ENCODE measurements at places on chromosomes 4 and X. TPM values are rescaled to one million over a fixed set of nuclear protein-coding genes. Genes with fewer than 3 reads are reported as not detected.

DNA sequence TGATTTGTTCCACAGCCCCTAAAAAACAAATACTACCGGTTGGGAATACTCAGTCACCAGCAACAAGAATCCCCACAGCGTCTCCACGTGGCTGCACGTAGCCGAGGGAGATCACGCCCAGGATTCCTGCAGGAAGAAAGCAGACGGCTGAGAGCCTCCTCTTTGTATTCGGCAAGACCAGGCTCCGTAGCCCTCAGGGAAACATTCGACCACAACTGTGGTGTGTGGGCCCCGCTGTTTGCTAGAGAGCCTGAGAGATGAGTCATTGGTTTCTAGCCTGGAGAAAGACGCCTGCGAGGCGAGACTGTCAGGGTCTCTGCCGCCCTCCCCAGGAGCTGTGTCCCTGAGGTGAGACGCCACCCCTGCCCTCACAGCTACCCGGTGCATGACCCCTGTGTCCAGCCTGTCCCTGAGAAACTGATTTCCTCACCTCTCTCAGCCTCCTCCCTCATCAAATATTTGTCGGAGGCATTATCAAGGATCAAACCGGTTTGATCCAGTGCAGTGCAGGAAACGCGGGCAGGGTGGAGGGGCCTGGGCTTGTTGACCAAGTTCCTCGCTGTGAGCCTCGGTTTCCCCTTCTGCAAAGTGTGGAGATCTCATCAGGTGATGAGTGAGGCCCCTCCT lies 4.7 kb upstream of the S100P start:
- DNase-seq, result peak; percentile 48

- DNase-seq, result no peak
Observed at GRCh38 chr4:74044677-74045076, 6.2 kb upstream of the CXCL3 start.

DNA sequence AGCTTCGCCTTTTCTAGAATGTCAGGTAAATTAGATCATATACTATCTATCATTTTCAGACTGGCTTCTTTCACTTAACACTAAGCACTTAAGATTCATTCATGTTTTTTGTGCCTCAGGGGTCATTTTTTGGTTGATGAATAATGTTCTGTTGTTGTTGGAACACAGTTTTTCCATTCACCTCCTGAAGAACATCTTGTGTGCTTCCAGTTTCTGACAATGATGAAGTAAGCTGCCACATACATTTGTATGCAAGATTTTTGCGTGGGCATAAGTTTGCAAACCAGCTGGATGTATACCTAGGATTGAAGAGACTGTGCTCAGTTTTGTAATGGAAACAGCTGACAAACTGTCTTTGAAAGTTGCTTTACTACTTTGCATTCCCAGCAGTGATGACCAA lies 37.6 kb downstream of the MAGEA9 start:
- DNase-seq, result no peak

Gene TCEAL6
- total RNA-seq, result not detected

Gene EGF
- total RNA-seq, result 12.3 TPM

Gene DCHS2
- not detected for total RNA-seq
